ENCODE measurements at places on chromosomes 16 and 17.

- no peak for DNase-seq
Observed at GRCh38 chr16:2176047-2176446, 20.4 kb downstream of the CASKIN1 start.

- DNase-seq = no peak
Observed at GRCh38 chr17:7290685-7291084, 3.8 kb downstream of the YBX2 start.

DNA sequence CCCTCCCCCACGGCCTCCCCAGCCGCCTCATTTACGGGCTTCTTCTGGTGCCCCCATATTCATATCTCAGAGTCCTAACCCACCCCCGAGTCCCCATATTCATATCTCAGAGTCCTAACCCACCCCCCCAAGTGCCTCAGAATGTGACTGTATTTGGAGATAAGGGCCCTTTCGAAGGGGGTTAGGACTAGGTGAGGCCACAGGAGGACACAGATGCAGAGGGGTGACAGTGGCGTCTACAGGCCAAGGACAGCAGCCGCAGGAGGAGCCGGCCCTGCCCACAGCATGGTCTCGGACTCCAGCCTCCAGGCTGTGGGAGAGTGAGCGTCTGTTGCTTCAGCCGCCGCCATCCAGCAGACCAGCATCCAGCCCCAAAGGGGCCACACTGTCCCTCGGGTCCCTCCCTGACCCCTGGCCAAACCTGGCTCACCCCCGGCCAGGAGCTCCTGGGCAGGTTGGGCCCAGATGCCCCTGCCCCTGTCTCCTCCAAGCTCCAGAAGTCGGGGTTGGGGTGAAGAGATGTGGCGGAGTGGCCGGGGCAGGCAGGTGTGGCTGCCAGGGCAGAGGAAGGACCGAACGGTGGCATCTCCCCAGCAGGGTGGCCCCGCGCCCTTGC, 25.5 kb downstream of the CACNA1H start:
- DNase-seq = no peak

DNA sequence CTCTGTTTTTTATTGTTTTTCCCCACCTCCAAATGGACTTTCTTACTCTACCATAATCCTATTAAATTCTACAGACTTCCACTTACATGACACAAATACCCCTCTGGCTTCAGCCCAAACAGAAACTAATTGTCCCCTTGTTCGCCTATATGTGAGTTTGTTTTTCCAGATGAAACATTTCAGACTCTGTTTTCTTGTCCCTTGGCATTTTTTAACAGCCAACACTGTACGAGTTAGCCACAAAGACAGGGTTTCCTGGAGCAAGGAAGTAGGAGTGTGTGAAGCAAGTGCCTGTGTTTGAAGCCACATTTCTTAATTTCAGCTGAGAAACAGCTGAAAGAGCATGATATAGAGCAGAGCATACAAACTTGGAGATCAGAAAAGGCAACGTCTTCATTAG, 382.2 kb upstream of the CDH5 start:
- DNase-seq = no peak

GRCh38 chr16:53559270-53559951, 56.4 kb upstream of the AKTIP start:
- DNase-seq = no peak

DNA sequence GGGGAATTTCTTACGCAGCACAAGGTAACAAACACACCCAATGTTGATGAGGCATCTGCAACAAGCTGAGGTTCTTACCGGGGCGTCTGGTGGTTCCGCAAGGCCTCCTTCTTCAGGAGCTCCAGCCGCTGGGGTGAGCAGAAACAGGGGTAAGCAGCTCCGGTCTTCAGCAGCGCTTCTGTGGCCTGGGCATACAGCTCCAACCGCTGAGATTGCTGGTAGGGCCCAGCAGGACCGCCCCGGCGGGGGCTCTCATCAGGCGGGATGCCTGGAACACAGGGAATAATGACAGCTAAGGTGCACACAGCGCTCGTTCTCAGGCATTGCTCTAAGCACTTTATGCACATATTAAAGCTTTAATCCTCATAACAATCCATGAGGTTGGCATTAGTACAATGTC, 12.7 kb downstream of the EARS2 start:
- DNase-seq = no peak

DNA sequence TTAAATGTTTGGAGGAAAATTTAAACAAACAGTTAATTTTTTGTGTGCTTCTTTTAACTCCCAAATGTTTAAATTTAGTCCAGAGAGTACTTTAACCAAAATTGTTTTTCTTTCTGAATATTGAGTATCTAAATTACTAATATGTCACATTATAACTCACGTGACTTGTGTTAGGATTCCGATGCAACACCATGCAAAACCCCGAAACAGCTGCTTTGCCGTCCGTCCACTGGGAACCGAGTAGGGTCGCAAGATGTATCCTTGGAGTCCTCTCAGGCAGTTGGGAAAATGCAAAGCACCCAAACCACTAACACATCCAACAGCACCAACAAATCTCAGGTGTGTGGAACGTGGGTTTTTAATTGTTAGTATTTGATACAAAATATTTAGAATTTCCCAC, 38.7 kb upstream of the ADCY7 start:
- DNase-seq = no peak

Data from activated effector memory CD4-positive, alpha-beta T cell treated with anti-CD3 and anti-CD28 coated beads, Interleukin-2, amount 50 U/mL, for 16 hours (primary cell).